ENCODE measurements at places on chromosomes 16 and 17.
A peak's percentile ranks its signal among the peaks of the same experiment; 100 is the strongest.

GRCh38 chr17:45935710-45936509 lies 41.6 kb downstream of the MAPT start:
- no peak for DNase-seq

- no peak for DNase-seq
Measured at GRCh38 chr16:85220125-85220839, 108.0 kb upstream of the CIBAR2 start.

DNA sequence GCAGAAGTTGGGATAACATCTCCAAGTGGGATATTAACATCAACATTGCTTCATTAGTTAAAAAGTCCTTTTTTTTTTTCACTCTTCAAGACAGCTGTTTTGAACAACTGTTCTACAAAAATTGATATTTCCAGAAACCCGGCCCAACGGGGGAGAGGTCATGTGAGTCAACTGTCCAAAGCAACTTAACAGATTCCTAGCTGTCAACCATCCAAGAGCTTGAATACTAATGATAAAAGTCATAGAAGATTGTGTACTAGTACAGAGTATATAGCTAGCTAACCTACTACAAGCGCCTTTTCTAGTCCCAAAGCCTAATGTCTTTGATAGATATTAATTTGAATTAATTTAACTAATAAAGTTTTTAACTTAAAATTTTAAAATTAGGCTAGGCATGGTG lies 172.0 kb downstream of the CYB561 start:
- DNase-seq: no peak

DNA sequence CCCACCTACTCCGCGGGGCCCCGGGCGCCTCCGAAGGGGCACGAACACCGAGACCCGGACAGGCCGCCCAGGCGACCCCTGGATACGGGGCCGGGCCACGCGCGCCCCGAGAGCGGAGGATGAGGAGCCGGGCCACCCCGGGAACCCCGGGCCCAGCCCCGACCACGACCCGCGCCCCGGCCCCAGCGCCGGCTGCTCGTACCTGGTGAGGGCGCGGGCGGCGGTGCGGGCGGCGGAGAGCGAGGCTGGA lies 192 bp downstream of the FASN start:
- DNase-seq: no peak

GRCh38 chr17:4858882-4859260 lies 25.7 kb downstream of the MINK1 start:
- no peak for DNase-seq

DNA sequence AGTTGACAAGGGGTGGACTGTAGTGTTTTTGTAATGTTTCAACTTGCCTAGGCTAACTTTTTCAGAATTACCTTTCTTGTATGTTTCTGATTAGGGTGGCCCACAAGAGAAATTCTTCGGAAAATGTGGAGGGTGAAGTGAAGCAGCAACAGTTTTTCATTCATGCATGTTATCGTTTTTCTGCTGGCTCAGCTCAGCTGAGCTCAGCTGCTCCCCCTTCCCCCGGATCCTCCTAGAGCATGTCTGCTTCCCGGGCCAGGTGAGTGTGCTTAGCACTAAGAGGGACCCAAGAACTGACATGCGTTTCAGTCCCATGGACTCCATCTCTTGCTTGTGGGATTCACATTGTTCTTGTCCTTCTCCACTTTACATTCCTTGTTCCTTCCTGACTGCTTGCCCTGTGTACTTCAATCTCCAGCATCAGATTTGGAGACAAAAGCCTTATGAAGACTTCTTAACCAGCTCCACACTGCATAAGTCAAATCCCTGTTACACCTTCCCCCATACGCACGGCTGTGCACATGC lies 33.6 kb downstream of the SCPEP1 start:
- DNase-seq: no peak

- DNase-seq: peak; percentile 52
Measured at GRCh38 chr17:8941520-8941919, 24.0 kb downstream of the PIK3R5 start.

DNA sequence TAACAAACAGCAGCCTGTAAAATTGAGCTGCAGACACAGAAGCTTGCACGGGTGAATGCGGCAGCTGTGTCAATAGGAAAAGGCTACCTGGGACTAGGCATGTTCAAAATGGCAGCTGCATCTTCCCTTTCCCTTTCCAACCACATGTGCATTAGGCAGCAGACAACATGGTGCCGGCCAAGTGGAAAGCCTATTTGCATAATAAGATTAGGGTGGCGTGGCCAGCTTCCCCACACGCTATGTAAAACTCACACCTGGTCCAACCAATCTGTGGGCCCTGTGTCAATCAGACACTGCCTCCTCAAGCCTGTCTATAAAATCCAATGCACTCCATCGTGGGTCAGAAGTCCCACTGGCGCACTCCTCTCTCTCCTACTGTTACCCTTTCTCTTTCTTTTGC lies 61.0 kb upstream of the RBBP6 start:
- DNase-seq: no peak

DNA sequence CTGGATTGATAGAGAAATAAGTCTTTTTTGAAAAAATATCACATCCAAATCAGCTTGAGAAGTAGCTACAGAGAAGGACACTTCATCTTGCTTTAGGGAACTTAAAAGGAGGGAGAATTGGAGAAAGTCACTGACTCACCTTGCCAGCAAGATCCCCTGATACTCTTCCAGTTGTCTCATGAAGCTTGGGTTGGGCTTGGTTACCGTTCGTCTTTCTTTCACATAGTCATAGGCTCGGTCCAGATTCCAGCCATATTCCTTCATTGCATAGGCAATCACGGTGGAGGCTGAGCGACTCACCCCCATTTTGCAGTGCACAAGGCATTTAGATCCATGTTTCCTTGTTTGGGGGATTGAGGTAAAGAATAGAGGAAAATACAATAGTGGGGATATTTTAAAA lies 25.3 kb upstream of the CORO6 start:
- no peak for DNase-seq

Measured in stimulated activated CD4-positive, alpha-beta T cell treated with anti-CD3 and anti-CD28 coated beads, Interleukin-4, amount 100 ng/mL, for 4 hours (primary cell).